GOT3 (cell line): ENCODE measurements at places on chromosomes 16 and 17.

- DNase-seq: no peak
Observed at GRCh38 chr16:73735018-73735417, 561.6 kb upstream of the PSMD7 start.

- no peak for DNase-seq
Observed at GRCh38 chr16:3610698-3611145, 684 bp downstream of the SLX4 start.

DNA sequence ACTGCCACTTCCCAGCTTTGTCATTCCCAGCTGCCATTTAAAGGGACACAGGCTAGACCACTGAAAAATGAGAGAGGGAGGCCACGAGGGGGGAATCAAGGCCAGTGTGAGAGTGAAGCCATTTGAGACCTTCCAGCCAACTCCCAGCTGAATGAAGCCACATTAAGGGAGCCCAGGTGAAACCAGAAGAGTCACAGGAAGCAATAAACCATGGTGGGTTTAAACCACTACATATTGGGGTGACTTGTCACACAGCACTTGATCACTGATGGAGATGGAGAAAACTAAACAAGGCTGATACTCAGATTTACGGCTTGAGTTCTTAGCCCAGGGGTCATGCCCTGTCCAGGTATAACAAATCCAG lies 2.8 kb upstream of the NUBP1 start:
- no peak for DNase-seq

GRCh38 chr17:45852535-45853297 lies 8.0 kb downstream of the SPPL2C start:
- no peak for DNase-seq

DNA sequence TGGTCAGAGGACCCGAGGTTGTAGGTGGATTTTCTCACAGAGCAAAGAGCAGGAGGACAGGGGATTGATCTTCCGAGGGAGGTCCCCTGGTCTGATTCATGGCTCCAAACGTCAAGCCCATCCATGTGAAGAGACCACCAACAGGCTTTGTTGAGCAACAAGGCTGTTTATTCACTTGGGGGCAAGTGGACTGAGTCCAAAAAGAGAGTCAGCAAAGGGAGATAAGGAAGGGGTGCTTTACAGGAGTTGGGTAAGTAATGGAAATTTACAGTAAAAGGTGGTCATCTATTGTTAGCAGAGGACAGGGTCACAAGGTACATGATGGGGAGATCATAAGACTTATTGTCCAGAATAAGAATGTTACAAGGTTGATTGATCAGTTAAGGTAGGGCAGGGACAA lies 2285.8 kb downstream of the TP53TG3F start:
- no peak for DNase-seq

GRCh38 chr17:81832608-81833159 lies 407 bp downstream of the MCRIP1 start:
- DNase-seq: no peak

DNA sequence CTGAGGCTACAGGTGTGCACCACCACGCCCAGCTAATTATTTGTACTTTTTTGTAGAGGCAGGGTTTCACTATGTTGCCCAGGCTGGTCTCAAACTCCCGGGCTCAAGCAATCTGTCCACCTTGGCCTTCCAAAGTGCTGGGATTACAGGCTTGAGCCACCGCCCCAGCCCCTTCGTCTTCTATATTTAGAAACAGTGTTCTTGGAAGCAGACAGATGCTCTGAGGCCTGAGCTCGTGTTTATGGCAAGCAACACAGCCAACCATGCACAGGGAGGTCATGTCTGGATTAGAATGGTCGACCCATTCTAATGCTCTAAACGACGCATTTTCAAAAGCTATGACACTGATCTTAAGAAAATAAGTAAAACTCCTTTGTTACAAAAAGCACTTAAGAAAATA lies 16.6 kb downstream of the TMEM204 start:
- no peak for DNase-seq

GRCh38 chr17:44268709-44269534 lies 987 bp upstream of the SLC4A1 start:
- DNase-seq: no peak

DNA sequence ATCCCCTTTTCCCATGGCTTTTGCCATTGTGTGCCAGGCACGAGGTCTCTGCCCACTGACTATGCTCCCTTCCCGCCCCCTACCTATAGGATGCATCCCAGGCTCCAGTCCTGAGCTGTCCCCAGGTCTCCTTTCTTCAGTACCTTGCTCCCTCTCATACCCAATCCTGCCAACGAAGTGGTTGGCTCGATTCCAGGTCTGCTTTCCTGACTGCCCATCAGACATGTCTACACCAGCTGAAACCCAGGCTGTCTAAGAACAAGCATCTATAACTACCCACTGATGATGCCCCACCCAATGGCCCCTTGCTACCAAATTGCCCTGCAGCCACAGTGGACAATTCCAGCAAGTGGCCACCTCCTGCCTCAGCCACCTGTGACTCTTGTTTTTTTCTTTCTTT lies 479.1 kb downstream of the SOX9 start:
- DNase-seq: no peak

GRCh38 chr17:79691931-79692330 lies 38.8 kb upstream of the ENPP7 start:
- DNase-seq: no peak

- no peak for DNase-seq
Observed at GRCh38 chr17:31688701-31689100, 170.3 kb downstream of the COPRS start.

GRCh38 chr16:83923581-83924365 lies 24.9 kb downstream of the MLYCD start:
- DNase-seq: no peak

- no peak for DNase-seq
Observed at GRCh38 chr16:76931186-76931585, 259.8 kb upstream of the MON1B start.

DNA sequence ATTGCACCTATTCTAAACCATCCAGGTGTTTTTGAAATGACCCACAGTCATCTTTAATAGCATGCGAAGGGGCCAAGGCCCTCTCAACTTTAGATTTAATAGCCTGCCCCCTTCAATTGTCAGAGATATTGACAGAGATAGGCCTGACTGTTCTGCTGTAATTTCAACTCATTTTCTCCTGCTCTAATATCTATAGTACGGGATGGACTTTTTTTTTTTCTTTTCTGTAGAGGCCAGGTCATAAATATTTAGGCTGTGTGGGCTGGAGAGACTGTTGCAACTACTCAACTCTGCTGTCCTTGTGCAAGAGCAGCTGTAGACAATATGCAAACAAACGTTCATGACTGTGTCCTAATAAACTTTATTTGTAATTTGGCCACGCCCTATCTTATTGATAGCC lies 24.7 kb upstream of the KRT20 start:
- no peak for DNase-seq

- DNase-seq: peak; percentile 74
Observed at GRCh38 chr17:77429969-77430752, 289.4 kb downstream of the SEC14L1 start.

DNA sequence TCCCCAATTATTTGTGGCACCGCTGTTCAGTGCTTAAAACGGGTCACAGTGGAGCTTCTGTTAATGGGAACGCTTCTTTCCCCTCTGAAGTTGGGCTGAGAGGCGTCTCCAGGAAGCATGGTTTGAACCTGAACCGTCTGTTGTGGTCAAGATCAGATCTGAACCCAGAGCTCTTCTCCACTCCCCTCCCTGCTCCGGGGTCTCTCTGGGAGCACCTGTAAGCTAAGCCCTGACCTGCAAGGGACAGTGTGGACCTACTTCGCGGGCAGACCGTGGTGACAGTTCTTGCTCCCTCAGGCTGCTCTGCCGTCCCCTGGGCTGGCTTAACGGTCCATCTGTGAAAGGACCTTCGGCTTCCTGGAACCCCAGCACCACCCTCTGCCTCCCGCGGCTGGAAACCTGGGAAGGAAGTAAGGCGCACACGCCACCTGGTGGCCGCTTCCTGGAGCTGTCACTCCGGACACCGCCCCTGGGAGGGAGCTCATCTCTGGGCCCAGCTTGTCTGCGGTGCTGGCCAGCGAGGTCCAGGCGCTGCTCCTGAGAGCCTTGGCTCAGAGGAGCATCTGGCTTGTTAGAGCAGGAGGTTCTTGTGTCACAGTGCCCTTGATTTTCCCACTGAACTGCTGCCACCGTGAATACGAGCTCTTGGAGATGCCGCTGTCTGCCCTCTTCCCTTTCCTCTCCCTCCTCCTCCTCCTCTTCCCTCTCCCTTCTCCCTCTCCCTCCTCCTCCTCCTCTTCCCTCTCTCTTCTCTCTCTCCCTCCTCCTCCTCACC lies 518.5 kb upstream of the EEF2KMT start:
- no peak for DNase-seq

DNA sequence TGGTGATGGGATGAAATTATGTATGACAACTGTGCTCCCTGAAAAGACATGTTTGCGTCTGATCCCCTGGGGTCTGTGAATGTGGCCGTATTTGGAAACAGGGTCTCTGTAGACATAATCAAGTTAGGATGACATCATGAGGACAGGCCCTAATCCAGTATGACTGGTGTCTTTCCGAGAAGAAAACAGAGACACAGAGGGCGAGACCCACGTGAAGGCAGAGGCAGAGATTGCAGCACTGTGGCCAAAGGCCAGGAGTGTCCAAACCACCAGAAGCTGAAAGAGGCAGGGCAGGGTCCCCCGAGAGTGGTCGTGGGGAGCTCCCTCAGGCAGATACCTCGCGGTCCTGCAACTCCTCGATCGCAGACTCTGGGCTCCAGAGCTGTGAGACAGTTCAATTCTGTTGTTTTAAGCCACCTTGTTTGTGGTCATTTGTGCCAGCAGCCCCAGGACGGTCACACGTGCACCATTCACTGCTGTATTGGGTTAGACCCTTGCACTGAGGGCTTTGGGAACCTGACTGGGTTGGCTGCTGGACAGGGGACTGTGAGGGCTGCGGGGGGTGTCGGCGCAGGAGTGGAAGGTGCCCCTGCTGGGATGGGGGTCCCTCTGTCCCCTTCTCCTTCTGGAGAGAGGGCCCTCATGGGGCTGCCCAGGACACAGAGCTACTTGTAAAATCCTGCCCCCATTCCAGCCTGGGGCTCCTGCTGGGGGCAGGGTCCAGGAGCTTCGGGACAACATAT lies 27.7 kb downstream of the METRNL start:
- no peak for DNase-seq

GRCh38 chr16:75433732-75434413 lies 570 bp upstream of the CFDP1 start:
- DNase-seq: peak; percentile 63

- no peak for DNase-seq
Observed at GRCh38 chr17:41547378-41547841, 19.3 kb upstream of the KRT19 start.

DNA sequence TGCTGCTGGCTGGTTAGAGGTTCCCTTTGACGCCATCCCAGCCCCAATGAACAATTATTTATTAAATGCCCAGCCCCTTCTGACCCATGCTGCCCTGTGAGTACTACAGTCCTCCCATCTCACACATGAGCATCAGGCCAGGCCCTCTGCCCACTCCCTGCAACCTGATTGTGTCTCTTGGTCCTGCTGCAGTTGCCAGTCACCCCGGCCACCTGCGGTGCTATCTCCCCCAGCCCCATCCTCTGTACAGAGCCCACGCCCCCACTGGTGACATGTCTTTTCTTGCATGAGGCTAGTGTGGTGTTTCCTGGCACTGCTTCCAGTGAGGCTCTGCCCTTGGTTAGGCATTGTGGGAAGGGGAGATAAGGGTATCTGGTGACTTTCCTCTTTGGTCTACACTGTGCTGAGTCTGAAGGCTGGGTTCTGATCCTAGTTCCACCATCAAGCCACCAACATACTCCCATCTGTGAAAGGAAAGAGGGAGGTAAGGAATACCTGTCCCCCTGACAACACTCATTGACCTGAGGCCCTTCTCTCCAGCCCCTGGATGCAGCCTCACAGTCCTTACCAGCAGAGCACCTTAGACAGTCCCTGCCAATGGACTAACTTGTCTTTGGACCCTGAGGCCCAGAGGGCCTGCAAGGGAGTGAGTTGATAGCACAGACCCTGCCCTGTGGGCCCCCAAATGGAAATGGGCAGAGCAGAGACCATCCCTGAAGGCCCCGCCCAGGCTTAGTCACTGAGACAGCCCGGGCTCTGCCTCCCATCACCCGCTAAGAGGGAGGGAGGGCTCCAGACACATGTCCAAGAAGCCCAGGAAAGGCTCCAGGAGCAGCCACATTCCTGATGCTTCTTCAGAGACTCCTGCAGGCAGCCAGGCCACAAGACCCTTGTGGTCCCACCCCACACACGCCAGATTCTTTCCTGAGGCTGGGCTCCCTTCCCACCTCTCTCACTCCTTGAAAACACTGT lies 11.3 kb downstream of the CX3CL1 start:
- no peak for DNase-seq

- DNase-seq: peak; percentile 54
Observed at GRCh38 chr17:64326420-64327054, 63.5 kb upstream of the TEX2 start.

- no peak for DNase-seq
Observed at GRCh38 chr17:77436058-77436442, 295.3 kb downstream of the SEC14L1 start.

DNA sequence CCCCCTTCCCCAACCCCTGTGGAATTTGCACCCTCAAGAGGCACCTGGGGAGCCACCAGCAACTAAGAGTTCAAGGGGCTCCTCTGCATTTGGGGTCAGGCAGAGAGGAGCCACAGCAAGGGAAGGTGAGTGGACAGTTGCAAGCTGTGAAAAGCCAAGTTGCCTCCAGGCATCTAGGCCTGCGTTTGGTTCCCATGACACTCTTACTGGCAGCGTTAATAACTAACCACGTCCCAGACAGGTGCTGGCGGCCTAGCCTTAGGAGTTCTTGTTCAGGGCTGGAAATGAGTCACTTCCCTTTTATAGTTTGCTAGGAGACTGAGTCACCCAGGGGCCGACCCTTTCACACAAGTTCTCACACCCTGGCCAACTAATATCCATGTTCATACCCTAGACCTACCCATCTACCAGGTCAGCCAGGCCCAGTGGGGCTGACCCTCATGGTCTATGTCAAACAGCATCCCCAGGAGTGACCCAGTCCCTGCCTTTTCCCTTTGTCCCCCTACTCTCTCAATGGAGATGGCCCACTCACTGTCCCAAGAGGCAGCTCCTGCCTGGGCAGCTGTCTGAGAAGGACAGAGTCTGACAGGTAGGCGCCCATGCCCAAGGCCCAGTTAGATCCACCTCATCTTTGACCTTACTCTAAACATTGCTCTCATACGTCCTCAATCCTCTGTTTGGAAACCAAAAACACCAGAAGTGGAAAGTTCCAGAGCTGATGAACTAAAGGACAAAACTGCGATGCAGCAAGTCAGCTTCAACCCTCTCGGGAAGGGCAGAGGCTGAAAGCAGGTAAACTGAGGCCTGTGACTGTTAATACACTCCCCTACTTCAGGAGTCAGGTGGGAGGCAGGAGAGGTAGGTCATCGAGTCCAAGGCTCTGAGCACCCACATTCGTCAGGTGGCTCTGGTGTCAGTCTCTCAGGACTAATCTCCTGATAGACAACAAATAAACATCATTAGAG lies 300.6 kb downstream of the SOX9 start:
- no peak for DNase-seq

DNA sequence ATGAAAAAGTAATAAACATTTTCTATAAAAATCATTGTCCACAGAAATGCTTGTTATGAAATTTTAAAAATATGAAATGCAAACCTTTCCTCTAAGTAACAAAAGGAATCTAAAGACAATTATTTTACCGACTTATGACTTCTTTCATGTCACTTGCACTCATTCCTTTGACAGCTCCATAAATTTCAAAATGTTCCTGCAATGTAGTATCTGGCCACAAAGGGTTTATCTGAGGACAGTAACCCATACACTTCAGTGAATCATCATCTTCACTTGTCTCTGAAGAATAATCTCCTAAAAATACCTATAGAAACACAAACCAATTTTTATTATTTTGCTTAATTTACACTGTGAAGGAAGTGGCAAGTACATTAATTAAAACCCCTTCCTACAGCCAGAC lies 25.6 kb upstream of the ABCA10 start:
- DNase-seq: no peak

- no peak for DNase-seq
Observed at GRCh38 chr16:2096853-2097595, 38.7 kb downstream of the PKD1 start.
